ENCODE measurements at places on chromosomes 4 and X.

DNA sequence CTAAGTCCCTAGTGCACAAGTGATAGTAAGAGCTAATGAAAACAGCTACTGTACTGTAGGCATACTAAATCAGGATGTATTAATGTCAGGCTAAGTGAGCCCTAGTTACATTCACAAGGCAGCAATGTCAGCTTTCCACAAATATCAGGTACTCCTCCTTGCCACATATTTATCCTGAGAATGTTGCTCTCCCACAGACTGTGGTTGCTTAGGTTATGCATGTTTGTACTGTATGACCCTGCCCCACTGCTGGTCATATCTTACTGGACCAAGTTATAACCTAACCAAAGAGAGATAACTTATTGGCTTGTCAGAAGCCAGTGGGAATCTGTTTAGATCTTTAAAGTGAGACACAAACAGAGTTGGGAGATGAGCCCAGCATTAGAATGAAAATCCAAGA lies 241.0 kb downstream of the SLC39A8 start:
- DNase-seq, result no peak

- DNase-seq, result no peak
These were observed 36.7 kb upstream of the HMX1 start for GRCh38 chr4:8908206-8908893.

- DNase-seq, result no peak
These were observed 686.1 kb downstream of the GLUD2 start for GRCh38 chrX:121733514-121733913.

DNA sequence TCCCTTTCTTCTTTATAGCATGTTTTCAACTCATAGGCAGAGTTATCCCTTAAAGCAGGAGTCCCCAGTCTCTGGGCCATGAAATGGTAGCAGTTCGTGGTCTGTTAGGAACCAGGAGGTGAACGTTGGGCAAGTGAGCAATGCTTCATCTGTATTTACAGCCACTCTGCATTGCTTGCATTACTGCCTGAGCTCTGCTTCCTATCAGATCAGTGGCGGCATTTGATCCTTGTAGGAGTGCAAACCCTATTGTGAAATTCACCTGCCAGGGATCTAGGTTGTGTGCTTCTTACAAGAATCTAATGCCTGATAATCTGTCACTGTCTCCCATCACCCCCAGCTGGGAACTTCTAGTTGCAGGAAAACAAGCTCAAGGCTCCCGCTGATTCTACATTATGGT lies 39.8 kb downstream of the DTHD1 start:
- no peak for DNase-seq

GRCh38 chr4:119124352-119124751 lies 11.3 kb upstream of the MYOZ2 start:
- no peak for DNase-seq

DNA sequence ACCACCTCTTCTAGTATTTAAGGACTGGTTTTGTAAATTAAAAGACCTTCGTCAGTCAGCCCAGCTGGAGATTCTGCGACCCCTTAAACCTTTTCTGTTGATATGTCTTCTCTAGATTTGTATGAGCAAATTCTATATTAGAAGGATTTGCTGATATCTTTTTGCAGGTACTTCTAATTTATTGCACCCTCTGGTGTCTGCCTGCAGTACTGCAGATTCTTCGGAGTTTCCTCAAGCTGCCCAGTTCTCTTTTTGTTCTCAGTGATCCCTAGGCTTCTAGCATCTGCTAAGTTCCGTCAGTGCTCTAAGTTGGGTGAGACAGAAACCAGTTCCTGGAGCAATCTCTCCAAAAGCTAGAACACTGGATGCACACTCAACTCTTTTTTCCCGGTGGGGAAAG lies 545.2 kb downstream of the C4orf33 start:
- peak; percentile 19 for DNase-seq

DNA sequence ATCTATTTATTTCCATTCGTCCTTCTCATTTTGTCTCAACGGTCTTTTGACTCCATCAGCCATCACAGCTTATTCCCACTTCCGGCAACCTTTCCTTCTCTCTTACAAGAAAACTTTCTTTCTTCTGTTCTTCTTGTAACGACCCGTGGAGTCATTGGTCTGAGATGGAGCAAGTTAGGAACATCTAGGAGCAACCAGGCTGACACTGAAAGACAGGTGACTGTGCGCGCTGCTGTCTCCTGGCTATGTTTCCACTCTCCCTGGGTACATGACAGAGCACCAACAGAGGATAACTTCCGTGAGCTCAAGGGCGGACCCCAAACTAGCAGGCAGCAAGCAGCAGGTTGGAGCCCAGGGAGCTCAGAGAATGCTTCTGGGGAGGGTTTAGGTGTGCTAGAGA lies 2.5 kb downstream of the FGF5 start:
- no peak for DNase-seq

DNA sequence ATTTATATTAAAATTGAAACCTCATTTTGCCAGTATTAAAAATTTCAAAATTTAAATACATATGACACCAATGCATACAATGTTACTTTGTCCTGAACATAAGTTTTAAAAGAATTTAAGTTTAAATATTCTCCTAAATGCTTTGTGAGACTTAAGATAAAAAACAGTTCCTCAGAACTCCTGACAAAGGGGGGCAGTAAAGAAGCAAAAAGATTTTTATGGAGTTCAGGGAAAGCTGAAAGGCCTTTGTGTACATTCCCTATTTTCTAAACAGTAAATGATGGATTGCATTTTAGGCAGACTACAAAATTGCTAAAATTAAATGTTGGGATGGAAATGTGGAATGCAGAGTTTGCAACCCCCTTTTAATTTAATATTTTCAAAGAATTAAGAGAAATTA lies 81.7 kb downstream of the SNCA start:
- no peak for DNase-seq

GRCh38 chr4:26320538-26321372 lies at the start of gene RBPJ:
TSS of gene RBPJ (plus strand) at chr4:26321014. CDS start at chr4:26321029, 15 bp downstream.
- peak; percentile 84 for DNase-seq

GRCh38 chr4:8141935-8142334 lies 16.7 kb downstream of the ABLIM2 start:
- no peak for DNase-seq

GRCh38 chr4:161642708-161643107 lies 521.1 kb downstream of the FSTL5 start:
- DNase-seq, result no peak

- DNase-seq, result no peak
These were observed 20.8 kb downstream of the GRSF1 start for GRCh38 chr4:70818921-70819320.
